ENCODE measurements at places on chromosomes 6 and 20.

- peak; percentile 62 for DNase-seq
These were observed 50.0 kb upstream of the ESR1 start for GRCh38 chr6:151757506-151757955.

- DNase-seq, result no peak
These were observed 15.4 kb upstream of the SNHG17 start for GRCh38 chr20:38450412-38450975.

DNA sequence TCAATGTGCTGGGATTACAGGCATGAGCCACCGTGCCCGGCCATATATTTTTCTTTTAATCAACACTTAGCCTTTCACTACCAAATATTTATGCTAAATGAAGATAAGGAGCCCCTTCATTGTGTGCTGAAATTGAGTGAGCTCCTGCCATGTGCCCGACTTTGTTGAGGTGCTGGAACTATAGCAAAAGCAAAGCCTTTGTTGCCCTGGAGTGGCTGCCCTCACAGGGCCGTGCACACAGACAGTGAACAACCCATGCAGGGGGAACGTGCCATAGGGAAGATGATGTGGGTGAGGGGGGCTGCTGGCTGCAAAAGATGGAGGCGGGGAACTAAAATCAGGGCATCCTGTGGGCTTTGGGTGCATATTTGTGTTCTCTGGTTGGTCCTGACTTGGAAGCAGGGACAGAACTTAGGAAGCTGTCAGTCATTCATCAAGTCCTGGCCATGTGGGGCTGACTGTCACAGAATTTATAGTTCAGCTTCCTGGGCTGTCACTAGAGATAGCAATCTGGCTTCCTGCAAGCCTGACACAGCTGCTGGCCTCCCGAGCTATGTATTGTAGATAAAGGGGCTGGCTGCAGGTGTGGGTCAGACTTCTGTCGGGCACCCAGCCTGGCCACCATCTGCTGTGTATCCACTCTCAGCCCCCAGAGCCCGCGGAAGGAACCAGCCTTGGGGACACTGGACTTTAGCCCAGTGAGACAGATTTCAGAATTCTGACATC lies 56.8 kb upstream of the MPC1 start:
- DNase-seq, result no peak

GRCh38 chr6:35566794-35567193 lies 54.1 kb upstream of the TULP1 start:
- no peak for DNase-seq

DNA sequence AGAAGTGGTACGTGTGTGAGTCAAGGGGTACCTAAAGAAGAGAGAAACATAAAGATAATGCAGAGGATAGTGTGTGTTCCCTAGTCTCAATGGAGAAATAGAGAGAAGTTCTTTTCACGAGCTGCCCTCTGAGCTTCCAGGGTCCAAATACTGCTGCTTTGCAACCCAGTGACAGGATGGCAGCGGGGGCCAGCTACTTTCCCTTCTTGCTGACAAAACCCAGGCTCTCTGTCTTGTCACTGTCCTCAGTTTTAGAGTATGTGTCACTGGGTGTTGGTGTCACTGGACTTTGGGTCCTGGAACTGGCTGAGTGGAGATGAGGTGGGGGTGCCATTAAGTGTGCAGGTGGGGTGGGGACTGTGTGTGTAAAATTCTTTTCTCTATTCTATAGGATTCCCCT lies 265.6 kb downstream of the CDC5L start:
- DNase-seq, result no peak

- no peak for DNase-seq
These were observed 18.3 kb downstream of the MPC1 start for GRCh38 chr6:166364456-166364855.

- no peak for DNase-seq
These were observed 82.8 kb upstream of the E2F3 start for GRCh38 chr6:20318851-20319387.

DNA sequence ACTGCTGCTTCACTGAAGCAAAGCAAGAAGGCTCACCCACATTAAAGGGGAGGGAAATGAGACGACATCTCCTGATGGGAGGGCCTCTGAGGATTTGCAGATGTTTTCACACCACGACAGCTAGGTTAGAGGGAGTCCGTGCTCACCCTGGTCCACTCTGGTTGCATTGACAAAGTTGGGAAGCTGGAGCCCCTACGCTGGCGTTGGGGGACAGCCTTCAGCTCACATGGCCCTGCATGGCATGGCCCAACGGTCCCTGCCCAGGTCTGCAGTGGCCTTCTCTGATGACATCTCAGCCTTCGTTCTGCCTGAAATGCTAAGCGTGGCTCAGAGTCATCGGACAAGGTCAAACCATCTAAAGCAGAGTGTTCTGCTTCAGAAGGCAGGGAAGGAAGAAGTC lies 3.8 kb upstream of the NAPB start:
- no peak for DNase-seq

GRCh38 chr6:136335736-136336363 lies 46.2 kb upstream of the BCLAF1 start:
- no peak for DNase-seq

DNA sequence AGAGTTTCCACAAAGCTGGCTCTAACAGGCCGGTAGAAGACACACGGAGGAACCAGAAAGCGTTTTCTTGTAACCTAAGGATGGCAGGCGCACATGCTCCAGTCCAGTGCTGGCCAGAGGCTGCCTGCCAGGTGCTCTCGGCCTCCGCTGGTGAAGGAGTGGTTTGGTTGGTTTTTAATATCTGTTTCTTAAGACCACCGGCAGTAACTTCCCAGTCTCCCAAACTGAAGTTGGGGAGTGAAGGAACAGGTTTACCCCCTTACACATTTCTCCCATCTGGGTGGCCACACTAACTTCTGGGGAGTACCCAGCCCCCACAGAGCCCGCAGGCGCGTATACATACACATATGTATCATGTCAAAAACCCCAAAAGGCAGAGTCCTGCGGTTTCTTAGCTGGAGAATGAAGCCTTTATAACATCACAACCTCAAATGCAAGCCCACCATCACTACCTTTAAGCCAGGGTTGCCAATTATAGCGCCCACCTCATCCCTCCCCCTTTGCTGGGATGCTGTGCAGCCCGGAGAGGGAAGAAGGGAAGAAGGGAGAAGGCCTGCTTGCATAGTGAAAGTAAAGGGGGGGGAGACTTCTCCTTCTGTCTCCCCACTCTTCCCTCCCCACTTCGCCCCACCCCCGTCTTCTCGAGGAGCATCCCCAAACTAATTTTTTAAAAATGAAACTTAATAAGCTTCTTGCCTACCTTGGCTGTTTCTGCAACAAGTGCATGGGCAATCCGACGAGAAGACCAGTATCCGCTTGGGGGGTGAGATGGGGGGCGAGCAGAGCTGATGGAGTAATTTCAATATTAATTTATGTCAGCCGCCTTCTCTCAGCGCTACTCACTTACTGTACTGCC lies 1.0 kb downstream of the TRERF1 start:
- DNase-seq, result no peak

DNA sequence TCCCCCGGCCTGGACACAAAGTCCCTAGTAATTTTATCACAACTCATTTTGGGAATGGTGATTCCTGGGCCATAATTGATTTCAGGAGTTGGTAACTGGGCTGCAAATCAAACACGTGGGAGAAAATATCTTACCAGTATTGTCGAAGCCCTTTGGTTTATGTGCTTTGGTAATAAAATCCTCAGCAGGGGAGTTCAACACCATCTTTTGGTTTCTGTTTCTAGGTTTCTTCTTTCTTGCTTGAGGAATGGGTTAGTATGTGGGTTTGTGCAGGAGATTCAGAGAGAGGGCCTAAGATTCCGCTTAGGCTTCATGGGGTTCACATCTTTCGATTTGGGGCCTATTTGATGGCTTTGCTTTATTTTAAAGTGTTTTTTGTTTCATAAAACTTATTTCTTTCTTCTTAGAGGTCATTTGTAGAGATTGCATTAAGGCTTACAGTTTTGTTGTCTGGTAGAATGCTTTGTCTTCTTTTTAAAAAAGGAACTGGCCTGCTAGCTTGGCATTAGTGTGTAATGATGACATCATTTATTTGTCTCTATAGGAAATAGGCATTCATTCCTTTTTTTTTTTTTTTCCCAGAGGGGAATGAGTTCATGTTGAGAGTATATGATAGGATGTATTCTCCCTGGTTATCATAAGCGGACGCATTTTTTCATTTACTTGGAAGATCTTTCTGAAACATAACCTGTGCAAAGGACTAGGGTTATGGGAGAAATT lies 45.8 kb downstream of the CYP24A1 start:
- no peak for DNase-seq

- DNase-seq, result no peak
These were observed 9.1 kb upstream of the MAP1LC3A start for GRCh38 chr20:34549291-34549928.

DNA sequence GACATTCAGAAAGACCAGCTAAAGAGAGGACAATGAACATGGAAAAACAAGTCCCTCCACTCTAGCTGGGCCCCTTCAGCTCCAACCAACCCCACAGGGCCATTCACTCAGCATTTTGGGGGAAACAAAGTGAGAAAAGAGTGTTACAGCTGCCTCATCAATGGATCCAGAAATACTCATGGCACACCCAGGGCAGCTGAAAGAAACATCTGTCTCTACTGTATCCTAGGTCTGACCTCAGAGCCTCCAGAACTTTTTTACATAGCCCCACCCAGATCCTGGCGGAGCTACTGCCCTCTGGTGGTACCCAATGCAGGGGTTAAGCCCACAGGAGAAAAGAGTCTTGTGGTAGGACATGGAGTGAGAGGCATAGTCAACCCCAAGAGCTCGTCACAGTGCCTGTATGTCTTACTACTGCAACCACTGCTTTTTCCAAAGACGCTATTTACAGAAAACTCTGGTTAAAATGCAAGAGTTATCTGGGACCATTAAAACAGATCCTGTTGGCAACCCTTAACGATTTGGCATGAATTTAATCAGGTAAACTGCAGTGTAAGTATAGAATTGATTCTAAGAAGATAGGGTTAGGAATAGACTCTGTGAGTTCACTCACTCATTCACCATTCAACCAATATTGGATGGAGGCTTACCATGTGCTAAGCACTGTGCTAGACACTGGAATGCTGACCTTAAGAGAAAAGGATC lies 37.4 kb upstream of the FAM83C start:
- peak; percentile 45 for DNase-seq

- DNase-seq, result no peak
These were observed 10.2 kb upstream of the MAP3K7 start for GRCh38 chr6:90596967-90597539.

- no peak for DNase-seq
These were observed 61.5 kb downstream of the OGFRL1 start for GRCh38 chr6:71349976-71350615.

DNA sequence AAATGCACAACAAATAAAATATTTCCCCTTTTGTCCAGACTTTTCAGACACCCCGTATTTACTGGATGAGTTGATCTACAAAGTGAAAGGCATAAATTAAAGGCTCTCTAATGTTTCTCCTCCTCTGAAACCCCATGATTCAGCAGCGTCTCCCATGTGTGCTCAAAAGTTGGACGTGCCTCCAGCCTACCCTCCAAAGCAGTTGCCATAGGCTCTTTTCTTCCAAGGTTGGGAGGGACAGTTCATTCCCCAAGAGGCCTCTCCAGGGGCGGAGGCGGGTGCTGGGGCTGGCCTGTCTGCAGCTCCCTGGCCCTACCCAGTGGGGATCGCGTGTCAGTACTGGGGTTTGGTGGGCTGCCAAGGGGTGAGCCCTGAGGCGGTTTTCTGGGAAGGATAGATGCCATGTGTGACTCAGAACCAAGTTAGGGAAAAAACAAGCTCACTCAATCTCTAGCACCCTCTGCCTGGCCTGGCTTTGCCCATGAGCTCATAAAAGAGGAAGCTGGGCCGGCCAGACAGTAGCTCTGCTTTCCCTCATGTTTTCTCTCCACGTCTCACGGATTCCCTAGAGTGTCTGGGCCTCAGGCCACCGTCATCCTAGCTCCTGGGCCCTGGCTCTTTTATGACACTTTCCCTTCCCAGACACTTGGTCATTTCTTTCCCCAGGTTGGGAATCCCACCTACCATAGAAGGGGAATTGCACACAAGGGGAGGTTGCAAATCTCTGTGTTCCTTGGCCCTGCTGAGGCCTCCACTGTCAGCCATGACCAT lies 8.0 kb upstream of the IER3 start:
- no peak for DNase-seq

GRCh38 chr20:11401988-11402387 lies 515.7 kb upstream of the BTBD3 start:
- no peak for DNase-seq

DNA sequence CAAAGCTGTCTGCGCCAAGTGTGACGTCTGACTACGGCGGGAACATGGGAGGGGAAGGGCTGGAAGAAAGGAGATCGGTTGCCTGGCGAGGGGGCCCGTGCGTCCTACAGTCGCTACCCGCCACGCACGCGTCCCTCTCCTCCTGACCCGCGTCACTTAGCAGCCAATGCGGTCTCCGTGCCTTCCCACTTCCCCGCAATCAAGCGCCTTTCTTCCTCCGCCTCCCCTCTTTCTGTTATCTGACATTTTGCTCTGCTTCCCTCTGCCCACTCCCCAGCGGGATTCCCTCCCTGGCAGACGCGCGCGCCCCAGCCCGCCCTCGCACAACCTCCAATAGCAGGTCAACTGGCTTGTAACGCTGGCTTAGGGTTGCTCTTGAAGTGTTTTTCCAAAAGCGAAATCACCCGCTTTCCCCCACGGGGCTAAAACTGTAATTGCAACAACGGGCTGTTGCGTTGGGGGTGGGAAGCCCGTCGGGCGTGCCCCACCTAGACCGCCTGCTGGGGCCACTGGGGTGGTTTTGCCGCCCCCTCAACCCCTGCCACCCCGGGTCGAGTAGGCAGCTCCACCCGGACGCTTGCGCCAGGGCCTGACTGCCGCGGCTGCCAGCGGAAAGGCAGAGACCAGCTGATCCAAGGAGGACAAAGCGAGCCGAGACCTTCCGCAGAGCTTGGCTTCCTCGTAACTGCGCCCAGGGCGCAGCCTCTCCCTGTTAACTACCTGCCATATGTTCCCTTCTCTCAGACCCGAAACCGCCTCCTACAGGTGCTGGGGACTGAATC lies 6.2 kb upstream of the SOX4 start:
- DNase-seq, result peak; percentile 49

DNA sequence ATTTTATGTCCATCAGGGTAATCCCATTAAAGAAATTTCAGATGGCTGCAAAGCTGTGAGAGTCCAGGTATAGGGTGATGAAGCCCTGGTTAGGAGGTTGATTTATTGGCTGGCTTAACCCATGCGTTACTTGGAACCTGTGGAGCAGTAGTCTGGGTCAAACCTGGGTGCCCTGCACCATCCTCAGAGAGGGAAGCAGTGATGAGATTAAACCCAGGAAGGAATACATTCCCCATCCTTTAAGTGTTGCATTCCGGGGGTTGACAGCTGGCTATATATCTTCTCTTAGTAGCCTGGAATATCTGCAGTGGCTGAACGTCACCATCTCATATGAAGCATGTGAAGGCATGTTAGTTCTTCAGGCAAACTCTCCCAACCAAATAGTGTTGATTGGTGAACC lies 44.9 kb upstream of the JAG1 start:
- no peak for DNase-seq

GRCh38 chr6:56864171-56864616 lies 90.7 kb upstream of the BEND6 start:
- no peak for DNase-seq
